CD4-positive, alpha-beta T cell treated with Interleukin-17A for 1 hour (primary cell): ENCODE measurements at places on chromosomes 16 and 17.
A peak's percentile ranks its signal among the peaks of the same experiment; 100 is the strongest.

GRCh38 chr16:46673320-46674013 lies 15.5 kb downstream of the VPS35 start:
- DNase-seq = peak; percentile 65

DNA sequence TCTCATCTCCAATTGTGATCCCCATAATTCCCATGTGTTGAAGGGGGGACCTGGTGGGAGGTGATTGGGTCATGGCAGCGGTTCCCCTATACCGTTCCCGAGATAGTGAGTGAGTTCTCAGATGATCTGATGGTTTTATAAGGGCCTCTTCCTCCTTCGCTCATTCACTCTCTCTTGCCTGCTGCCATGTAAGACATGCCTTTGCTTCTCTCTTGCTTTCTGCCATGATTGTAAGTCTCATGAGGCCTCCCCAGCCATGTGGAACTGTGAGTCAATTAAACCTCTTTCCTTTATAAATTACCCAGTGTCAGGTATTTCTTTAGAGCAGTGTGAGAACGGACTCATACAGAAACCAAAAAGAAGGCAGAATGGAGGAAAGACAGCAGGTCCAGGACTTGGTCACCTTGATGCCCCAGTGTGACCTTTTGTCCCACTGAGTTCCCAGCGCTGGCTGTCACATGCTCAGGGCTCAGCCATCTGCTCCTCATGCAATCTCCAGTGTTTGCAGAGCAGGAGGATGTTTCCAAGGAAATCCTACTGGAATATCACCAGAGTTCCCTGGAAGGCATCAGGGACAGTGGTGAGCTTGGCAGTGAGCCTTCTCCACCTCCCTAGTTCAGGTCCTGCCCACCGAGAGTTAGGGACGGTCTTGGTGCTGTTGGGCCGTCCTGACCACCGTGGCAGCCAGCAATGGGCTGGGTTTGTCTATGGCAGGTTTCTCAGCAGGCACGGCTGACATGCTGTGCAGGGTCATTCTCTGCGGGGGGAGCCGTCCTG lies 96.7 kb downstream of the SEC14L1 start:
- DNase-seq = no peak

DNA sequence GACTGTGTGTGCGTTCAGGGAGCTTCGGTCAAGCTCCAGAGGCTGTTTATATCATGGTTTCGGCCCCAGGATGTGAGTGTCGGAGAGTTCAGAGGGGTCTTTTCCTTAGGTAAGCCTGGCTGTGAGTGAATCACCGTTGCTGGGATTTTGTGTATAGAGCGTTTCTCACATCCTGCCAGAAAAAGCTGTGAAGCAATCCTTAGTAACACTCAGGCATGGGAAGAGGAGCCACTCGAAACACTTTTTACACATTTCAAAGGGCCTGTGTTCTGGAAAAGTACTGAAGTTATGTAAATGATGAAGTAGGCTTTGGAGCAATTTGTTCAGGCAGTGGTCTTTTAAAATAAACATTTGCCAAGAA lies 662 bp downstream of the PGS1 start:
- DNase-seq = no peak

DNA sequence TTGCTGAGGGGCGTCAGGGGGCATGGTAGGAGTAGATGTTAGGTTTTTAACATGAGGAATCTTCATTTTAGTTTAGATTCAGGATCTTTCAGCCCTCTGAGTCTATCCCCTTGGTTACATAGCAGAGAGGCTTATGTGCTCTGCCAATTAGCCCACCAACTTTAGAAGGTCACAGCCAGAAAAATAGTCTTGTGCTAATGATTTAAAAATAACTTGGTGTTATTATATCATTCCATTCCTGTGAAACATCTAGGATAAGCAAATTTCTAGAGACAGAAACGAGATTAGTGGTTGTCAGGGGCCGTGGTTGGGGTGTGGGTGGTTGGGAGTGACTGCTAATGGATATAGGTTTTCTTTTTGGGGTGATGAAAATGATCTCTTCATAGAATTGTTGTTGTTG lies 183.7 kb downstream of the SNX29 start:
- no peak for DNase-seq

DNA sequence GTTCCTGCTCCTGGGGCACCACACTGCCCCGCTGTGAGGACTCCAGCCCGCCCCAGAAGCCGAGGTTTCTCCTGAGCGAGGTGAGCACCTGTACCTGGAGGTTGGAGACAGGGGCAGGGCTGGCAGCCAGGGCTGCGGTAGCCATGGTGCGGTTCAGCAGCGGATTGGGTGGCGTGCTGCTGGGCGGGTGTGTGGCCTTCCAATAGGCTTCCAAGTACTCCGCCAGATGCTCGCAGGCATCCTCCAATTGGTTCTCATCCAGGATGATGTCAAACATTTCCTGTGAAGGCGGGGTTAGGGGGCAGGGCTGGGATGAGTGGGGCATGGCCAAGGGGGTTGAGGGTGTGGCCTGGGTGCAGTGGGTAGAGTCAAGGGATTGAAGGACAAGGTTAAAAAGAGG lies 11.3 kb upstream of the ARL5C start:
- DNase-seq = no peak
